ENCODE measurements at places on chromosomes 13 and 19.

GRCh38 chr19:10756791-10757190 lies 38.9 kb downstream of the DNM2 start:
- DNase-seq, result no peak

DNA sequence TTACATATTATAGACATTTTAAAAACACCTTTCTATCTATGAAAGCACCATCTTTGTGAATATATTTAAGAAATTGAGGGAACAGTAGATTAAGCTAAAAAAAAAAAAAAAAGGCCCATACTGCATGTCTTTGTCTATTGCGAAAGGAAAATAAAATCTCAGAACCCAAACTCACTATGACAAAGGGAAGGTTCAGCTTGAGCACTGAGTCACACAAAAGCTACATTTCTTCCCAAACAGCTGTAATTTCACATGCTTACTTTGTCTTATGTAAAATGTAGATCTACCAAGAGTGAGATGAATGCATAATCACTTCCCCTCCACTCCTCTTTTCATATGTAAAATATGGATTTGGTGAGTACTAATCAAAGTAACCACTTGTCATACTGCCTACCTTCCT lies 640.1 kb upstream of the KLF12 start:
- no peak for DNase-seq

DNA sequence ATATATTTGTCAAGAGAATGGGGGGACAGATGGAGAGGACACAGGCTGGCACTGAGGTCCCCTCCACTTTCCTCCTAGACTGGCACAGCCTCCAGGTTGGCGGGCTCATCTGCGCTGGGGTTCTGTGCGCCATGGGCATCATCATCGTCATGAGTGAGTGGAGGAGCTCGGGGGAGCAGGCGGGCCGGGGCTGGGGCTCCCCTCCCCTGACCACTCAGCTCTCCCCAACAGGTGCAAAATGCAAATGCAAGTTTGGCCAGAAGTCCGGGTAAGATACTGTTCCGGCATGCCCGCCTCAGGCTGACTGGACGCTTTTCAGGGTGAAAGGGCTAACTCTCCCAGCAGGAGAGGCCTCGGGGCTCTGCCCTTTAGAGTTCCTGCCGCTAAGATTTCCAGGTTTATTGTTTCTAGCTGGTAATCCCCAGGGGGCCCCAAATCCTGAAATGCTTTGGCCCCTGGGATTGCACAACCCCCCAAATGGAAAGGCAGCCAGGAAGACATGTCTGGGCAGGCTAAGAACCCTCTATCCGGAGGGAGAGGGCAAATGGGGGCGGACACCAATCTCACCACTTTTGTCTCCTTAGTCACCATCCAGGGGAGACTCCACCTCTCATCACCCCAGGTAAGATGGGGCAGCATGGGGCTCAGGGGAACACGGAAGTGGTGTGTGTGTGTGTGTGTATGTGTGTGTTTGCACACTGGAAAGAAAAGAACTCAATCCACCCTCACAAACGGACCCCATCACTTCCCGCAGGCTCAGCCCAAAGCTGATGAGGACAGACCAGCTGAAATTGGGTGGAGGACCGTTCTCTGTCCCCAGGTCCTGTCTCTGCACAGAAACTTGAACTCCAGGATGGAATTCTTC lies 7.3 kb downstream of the FXYD3 start:
- DNase-seq, result no peak

DNA sequence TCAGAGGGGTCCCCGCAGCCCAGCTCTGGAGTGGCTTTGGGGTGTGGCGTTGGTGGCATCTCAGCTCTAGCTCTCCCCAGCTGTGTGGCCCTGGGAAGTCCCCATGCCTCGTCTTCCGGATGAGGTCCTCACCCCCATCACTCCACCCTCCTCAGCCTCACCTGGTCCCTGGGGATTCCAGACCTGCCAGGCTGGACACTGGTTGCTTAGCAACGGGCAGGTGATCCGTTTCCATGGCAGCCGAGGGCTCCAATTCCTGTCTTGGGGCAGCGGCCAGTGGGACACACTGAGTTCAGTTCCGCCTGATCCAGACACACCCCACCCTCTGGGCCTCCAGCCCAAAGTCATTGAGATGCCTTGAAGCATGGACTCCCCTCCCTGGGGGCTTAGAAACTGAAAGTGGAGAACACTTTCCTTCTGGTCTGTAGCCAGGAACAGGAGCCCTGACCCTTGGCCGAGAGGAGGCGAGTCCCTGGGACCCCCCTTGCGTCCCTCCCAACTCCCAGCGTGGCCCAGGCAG lies 7.7 kb upstream of the MISP start:
- no peak for DNase-seq

GRCh38 chr13:83498481-83499190 lies 383.6 kb downstream of the SLITRK1 start:
- peak; percentile 34 for DNase-seq

DNA sequence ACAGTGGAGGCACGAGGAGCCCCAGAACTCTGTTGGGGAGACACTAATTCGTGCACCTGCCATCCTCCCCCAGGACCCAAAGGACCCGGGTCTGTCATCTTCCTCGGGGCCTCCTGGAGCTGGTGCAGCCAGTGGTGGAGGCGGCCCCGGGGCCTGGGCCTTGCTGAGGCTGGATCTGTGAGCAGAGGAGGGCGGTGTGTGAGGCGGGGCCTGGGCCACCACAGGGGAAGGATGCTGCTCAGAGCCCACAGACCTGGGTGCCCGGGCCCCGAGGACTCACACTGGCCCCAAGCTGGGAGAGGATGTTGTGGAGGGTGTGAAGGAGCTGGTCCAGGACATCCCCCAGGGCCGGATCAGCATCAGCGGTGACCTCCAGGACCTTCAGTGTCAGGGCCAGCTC lies 8.3 kb downstream of the IFNL3 start:
- no peak for DNase-seq

DNA sequence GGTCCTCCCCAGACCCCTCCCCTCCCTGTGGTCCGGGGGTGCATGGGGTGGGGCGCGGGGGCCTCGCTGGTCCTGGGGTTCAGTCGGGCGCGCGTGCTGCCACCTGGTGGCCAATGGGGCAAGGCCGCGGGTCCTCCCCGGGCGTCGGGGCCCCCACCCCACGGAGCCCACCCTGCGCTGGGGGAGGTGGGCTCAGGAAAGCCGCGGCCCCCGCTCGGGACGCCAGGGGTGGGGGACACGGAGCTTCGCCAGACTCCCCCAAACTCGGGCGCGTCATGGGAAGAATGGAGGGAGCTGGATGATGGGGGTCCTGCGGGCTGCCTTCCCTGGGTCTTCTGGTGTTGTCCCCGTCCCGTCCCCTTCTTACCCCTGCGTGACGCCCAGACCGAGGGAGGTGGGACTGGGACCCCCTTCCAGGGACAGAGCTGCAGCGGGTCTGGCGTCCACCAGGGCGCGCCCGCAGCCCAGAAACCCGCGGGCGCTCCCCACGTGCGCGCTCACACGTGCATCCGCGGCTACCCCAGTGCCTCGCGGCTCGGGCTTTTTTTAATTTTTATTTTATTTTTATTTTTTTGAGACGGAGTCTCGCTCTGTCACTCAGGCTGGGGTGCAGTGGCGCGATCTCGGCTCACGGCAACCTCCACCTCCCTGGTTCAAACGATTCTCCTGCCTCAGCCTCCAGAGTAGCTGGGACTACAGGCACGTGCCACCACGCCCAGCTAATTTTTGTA lies 19.8 kb upstream of the TCF3 start:
- no peak for DNase-seq

DNA sequence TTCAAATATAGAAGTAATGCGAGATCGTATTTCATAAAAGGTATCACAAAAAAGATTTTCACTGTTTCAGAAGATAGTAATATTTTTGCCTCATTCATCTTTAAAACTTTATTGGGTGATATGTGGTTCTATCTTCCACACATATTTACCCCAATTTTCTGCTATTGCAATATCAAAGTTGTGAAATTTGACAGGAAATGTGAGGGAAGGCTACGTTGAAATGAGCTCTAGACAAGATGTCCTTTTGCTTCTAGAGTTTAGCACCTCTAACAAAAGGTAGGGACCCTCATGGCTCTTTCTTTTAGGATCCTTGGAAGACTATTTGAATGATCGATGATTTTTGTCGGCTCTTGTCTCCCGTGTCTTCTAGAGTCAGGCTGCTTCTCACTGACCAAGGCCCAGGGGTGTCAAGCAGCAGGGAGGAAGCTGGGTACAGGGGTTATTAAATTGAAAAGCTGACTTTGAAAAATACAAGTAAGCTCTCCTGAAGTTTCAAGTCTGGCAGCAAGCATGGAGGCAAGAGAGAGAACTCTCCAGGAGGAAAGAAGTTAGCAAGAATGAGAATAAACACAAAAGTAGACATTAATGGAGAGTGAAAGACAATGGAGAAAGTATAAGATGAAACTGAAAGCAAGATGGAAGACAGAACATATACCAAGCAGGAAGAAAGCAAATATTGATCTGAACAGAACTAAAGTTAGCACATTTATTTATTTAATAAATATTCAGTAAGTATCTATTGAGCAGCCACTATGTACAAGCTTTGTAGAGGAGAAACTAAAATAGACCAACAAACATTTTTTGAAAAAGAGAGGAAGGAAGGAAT lies 73.4 kb downstream of the RUBCNL start:
- no peak for DNase-seq

GRCh38 chr13:30045916-30046704 lies 195.7 kb upstream of the UBL3 start:
- DNase-seq, result no peak

DNA sequence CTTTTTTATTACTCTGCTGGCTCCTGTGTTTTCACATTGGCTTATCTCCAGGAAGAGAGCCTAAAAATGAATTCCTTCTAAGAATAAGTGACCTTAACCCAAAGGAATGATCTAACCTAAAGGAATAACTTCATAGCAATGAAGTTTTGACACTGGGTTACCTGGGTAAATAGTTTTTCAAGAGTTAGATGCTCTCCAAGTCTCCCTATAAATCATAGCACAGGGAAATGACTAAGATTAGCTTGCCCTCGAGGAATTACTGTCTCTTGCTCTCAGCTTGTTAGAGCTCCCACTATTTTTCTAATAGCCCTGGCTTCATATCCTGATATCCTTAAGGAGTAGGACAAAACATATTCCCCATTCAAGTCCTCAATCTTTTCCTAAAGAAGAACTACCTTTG lies 66.3 kb downstream of the SPRY2 start:
- no peak for DNase-seq

DNA sequence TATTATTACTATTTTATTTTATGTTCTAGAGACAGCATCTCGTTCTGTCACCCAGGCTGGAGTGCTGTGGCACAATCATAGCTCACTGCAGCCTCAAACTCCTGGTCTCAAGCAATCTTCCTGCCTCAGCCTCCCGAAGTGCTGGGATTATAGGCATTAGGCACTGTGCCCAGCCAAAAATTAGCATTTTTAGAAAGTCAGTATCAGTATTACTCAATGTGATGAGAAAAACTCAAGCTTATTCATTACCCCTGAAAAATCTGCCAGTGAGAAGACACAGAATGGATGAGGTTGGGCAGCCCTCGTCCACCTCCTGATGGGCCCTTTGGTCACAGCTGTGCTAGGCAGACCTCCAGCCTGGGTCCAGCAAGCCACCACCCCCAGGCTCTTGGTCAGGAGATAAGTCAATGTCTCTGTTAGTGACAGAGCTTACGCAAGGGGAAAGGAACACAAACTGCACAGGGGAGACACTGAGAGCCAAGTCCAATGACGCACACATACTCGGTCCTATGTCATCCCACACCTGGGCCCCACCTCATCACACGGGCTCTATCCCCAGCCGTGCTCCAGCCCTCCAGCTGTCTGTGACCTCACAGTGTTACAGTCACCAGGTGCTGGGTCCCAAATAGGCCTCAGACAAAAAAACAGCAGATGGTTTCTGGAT lies 19.8 kb downstream of the PEPD start:
- no peak for DNase-seq

DNA sequence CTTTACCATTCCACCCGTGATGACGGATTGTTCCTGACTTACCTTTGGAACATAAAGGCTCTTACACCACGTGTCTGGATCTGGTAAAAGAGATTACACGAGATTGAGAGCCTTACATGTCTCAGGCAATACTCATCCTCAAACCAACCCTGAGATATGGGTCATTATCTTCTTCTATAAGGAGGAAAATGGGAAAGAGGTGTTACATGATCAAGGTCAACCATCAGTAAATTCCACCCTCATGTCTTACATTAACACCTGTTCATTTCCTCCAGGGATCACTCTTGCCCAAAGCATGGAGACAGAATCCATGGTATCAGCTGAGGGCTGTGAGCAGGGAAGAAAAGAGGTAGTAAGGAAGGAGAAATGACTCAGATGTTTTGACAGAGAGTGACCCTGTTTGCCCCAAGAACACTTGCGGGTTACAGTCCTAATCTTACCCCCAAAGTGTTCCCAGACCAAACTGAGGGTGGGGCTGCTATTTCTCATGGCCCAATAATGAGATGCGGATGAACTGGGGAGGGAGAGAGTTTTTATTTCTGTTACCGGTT lies 19.6 kb downstream of the LILRB4 start:
- no peak for DNase-seq

DNA sequence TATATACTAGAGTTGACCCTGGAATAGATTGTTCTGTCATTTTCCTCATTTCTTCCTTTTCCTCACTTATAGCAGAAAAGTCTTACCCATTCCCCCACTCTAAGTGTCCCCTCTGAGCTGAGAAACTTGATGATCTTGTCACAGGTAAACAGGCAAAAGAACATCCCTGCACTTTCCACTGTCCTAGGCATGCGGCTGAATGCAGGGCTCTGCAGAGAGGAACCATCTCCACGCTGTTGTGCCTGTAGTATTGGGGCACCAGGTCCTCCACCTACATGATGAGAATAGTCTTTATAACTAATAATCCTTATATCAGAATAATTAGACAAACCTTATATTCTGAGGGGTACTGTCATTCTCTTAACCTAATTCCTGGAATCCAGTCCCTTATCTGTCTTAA lies 211.3 kb downstream of the RBM26 start:
- DNase-seq, result no peak

DNA sequence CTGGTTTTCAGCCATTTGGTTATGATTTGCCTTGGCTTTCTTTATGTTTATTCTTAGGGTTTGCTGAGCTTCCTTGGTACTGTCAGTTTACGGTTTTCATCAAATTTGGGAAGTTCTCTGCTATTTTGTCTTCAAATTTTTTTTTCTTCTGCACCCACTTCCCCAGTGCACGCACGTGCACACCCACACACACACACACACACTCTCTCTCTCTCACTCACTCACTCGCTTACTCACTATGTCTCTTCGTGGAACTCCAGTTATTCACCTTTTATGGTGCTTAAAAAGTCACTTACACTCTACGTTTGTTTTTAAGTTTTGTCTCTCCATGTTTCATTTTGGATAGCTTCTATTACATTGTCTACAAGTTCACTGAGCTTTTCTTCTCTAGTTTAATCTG lies 7.1 kb downstream of the AKAP11 start:
- no peak for DNase-seq

Data from astrocyte of the cerebellum (primary cell).